T-helper 17 cell (primary cell): ENCODE measurements at places on chromosomes 4 and X. TPM values are rescaled to one million over a fixed set of nuclear protein-coding genes. Genes with fewer than 3 reads are reported as not detected.

DNA sequence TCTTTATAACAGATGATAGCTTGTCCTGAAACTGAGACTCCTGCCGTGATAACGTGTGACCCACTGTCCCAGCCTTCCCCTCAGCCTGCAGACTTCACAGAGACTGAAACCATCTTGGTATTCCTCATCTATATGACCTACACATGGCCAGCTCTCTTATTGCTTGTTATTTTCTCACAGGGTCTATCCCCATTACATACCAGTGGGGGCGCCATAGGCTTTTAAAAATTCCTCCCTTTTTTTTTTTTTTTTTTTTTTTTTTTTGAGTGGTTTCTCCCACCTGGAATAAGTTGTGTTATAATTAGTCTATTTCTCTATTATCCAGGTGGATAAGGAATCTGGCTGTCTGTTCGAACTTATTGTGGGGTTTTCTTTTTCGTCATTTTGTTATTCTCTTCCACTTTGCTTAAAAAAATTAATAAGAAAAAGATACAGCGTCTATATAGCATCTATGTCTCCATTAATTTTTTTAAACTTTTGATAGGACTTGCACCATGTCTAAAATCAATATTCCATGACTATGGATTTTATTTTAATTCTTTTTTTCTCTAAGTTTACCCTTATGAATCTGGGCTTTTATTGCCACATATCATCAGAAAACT lies 47.2 kb downstream of the GYG2 start:
- no peak for DNase-seq

- no peak for DNase-seq
Observed at GRCh38 chr4:168319486-168320019, 1.0 kb upstream of the DDX60 start.

DNA sequence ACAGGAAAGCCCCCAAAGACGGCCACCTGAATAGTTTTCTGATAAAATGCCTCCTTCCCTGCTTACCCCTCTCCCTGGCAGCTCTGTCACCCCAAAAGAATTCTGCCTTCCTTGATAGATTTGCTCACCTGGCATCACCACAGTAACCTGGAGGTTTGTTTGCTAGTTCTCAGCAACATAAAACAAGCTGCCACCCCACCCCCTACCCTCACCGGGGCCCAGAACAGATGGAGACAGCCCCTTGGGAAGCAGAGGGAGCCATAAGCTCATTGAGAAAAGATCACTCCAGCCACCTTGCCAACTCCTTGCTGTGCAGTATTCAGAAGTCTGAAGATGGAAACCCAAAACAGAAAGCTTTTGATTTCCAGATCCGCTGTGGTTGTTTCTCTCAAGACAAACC lies 108.6 kb downstream of the DHX15 start:
- DNase-seq, result no peak

TCEAL6 gene
- total RNA-seq, result not detected

FAM47A gene
- not detected for total RNA-seq

PDCL2 gene
- total RNA-seq, result not detected
